ENCODE measurements at places on chromosomes 3 and 15.

- no peak for DNase-seq
These were observed 15.6 kb downstream of the TEX264 start for GRCh38 chr3:51686512-51687215.

- no peak for DNase-seq
These were observed 84.5 kb downstream of the CHSY1 start for GRCh38 chr15:101167411-101167752.

- DNase-seq: peak; percentile 76
These were observed 17.0 kb downstream of the TGM5 start for GRCh38 chr15:43249699-43250203.

- no peak for DNase-seq
These were observed 97.0 kb upstream of the SNRPN start for GRCh38 chr15:24857763-24858162.

GRCh38 chr3:197333901-197334639 lies 35.7 kb upstream of the DLG1 start:
- DNase-seq: no peak

GRCh38 chr3:135982404-135982761 lies 16.9 kb downstream of the PPP2R3A start:
- no peak for DNase-seq

DNA sequence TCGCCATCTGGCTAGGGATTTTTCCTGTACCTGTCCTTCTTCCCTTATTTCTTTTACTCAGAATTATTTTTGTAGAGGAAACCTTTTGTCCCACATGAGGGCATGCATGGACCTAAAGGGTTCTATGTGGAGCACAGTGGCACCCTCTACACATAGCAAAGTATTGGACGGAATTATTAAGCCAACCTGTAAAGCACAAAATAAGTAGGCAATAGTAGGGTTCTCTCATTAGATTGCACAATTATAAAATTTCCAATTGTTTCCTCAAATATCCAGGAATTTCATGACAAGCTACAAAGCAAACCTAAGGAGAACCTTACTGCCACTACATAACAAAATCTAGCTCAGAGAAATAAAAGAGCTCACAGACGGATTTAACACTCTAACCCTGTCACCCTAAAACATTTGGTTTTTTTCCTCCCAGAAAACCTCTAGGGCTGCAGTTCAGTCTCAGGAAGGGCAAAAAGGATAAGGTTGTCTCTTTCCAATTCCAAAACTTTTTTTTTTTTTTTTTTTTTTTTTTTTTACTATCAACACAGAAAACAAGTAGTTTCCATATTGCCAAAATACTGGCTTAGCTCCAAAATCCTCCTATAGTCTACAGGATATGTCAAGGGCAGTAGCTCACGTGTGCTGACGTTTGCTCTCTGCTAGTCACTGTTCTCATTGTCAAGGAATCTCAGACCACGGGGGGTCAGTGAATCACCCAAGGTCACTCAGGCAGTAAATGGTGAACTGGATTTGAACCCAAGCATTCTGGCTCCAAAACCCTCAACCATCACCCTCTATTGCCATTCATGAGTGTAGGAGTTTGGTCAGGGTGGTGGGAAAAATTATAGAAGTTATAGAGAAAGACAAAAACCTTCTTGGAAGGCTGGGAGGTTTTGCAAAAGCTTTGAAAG lies 52.3 kb downstream of the NCEH1 start:
- DNase-seq: peak; percentile 100

GRCh38 chr3:14848906-14849305 lies 30.1 kb downstream of the FGD5 start:
- no peak for DNase-seq

GRCh38 chr15:77643764-77644163 lies 11.1 kb upstream of the LINGO1 start:
- DNase-seq: no peak

DNA sequence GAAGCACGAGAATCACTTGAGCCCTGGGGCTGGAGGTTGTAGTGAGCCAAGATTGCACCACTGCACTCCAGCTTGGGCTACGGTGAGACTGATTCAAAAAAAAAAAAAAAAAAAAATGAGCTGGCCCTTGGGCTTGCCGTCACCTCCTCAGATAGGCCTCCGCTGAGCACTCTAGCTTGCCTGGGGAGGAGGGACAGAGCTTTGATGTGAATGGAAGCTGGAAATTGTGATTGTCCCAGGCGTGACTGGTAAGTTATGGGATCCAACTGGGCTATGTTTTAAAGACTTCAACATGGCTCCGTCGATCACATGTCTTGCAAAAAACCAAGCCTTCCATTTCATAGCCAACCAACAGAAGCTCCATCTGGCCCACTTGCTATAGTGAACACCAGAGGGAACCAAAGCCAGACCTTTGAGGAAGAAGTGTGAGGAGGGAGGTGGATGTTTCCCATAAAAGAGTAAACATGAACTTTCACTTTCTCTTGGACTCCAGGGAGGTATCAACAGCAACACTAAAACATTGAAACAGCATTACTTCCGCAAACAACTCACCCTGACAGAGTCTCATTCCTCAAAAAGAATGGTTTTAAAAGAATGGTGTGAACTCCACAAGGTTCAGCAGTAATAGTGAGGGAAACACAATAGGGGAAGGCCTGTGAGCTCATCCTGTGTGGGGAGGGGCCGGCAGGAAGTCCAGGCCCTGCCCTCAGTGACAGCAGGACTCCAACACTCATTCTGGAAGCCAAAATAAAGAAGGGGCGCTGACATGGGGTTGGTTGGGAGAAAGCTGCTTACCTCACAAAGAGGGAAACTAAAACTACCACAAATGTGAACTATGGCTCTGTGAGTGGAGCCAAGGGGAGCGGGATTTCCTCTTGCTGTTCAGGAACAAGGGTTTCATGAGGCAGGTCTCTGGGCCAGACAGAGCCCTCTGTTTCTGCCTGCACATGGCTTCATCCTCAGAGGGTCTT lies 59.2 kb upstream of the IL12A start:
- DNase-seq: peak; percentile 54
